Spinal cord (tissue), 10 donors: ENCODE measurements at places on chromosomes 2 and 18.

DNA sequence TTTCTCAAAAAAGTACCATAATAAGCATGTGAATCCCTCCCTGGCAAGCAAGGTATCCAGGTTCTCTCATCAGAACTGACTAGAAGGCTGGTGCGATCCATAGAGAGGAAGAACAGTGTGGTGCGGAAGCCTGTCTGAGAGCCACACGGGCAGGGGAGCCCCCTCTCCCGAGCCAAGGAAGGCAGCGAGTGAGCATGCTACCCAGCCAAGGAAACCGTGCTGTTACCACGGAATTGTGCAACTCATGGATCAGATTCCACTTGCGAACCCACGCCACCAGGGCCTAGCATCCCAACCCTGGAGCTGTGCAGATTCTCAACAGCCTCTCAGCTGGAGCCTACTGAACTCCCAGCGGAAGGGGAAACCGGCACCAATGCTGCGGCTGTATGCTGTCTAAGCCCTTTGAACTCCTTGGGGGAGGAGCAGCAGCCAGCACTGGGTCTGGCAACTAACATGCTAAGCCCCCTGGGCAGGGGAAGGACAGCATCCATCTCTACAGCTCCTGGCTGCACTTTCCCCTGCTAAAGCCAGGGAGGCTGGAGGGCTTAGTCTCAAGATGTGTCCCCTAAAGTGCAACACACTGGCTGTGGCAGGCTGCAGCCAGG lies 823.1 kb downstream of the EPHA4 start:
- DNase-seq, result no peak

DNA sequence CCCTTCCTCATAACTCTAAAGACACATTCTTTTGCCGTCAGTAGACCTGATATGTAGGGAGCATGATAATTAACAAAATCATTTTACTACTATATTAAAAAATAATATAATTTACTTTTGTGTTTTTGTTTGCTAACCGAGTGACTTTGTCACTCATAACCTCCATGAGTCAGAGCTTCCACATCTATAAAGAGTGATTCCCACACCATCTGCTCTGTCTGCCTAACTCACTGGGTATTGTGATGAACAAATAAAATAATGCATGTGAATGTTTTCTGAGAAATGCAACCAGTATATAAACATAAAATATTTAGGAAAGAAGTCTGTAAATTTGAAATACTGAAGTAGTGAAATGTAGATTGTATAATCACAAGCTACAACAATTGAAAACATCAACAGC lies 123.4 kb upstream of the DSEL start:
- no peak for DNase-seq

DNA sequence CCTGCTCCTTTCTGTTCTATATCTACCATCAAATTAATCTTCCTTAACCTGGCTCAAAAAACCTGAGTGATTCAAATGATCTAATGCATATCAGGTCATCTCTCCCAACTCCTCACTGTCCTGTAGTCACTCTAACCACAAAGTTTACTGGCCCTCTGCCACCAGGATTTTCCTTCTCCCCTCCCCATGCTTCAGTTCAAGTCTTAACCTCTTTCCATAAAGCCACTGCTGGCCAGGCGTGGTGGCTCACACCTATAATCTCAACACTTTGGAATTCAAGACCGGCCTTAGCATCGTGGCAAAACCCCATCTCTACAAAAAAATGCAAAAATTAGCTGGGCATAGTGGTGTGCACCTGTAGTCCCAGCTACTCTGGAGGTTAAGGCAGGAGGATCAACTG lies 7.5 kb upstream of the SP3 start:
- DNase-seq, result no peak

DNA sequence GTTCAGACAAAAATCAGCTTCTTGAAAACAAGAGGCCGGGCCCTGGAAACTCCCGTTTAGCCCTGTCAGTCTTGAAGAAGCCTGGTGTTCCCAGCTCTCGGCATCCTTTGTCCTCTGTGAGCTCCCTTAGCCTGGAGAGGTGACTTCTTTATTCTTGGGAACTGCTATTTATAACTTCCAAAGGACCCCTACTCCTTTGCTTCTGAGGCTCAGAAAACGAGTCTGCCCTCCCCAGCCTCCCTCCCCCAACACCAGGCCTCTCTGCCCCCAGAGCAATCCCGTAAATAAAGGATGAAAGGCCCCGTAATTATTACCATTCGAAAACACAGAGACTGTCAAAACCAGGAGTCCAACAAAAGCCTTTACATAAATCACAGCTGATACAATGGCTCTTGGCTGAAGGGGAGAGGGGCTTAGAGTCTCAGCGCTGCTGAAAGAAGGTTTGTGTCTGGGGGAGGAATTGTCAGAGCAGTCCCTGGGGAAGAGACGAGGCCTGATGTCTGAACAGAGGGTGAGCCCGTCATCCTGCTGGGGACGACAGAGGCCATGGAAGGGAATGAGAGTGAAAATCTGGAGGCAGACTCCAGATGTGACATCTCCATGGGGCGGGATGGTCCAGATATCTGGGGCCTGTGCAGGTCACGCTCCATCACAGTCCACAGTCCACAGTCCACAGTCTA lies 283.0 kb downstream of the MYCN start:
- no peak for DNase-seq

- DNase-seq, result no peak
These were observed 52.5 kb downstream of the USP40 start for GRCh38 chr2:233513953-233514655.

DNA sequence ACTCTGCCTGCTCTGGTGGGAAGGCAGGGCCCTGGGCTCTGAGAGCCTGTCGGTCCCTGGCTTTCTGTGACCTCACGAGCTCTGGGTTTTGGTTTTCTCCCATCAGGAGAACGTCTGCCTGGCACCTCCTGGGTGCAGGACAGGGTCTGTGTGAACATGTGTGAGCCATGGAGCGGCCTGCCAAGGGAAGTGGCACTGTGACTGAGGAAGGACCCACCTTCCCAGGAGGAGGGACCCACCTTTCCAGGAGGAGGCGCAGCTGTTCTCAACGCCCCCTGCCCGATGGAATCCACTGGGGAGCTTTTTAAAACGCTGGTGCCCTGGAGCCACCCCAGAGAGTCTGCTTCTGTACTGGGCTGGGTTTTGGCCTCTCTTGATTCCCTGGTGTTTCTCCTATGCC lies 168.7 kb downstream of the GLI2 start:
- DNase-seq, result no peak

DNA sequence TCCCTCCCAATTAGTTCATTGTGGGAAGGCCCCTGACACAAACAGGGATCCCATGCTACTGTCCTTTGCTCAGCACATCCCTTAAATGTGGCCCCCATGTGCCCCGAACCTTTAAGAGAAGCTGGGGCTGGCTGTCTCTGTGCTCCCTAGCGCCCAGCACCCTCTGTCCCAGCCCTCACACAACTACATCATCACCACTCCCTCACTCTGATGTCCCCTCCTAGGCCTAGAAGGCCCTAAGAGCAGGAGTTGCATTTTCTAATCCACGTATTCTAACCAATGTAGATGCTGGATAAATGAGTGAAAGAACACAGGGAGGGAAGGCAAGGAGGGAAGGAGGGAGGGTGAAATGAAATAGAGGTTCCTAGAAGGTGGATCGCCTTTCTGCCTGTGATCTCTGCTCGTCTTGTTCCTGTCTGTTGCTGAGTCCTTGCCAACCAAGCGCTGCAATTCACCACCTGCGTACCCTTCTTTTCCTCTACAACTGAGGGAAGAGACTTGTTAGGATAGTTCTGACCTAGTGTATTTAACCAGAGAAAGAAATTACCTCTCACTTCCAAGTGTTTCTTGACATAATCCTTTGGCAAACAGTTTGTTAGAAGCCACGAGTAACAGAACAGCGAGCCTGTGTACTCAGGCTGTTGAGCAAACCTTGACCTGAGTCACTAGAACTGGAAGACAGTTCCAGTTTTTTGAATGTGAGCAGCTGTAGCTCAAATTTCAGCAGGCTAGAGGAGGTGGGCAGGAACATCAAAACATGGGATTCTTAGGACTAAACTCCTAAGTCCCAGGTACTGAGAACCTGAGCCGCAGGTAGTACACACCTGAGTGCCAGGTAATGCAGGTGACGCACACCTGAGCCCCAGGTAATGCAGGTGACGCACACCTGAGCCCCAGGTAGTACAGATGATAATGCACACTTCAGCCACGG lies 181.5 kb upstream of the ID2 start:
- DNase-seq, result no peak

DNA sequence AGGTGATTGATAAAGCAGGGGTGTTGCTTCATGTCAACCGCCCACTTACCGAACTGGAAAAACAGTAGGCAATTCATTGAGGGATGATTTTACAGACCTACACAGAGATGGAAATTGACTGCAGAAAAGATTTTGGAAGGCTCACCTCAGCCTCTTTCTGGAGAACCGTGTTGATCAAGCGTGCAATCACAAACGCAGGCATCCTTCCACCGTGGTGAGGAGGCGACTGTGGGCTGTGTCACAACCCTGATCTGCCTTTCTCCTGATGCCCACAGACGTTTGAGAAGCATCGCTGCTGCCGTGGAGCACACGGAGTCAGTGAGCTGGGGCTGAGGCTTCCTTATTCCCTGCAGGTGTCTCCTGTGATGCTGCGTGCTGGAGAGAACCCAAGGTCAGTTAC lies 132.0 kb downstream of the TMEM18 start:
- DNase-seq, result no peak

GRCh38 chr2:164664070-164664469 lies 42.8 kb upstream of the GRB14 start:
- DNase-seq, result no peak

GRCh38 chr18:892316-892715 lies 12.4 kb upstream of the ADCYAP1 start:
- DNase-seq, result no peak

DNA sequence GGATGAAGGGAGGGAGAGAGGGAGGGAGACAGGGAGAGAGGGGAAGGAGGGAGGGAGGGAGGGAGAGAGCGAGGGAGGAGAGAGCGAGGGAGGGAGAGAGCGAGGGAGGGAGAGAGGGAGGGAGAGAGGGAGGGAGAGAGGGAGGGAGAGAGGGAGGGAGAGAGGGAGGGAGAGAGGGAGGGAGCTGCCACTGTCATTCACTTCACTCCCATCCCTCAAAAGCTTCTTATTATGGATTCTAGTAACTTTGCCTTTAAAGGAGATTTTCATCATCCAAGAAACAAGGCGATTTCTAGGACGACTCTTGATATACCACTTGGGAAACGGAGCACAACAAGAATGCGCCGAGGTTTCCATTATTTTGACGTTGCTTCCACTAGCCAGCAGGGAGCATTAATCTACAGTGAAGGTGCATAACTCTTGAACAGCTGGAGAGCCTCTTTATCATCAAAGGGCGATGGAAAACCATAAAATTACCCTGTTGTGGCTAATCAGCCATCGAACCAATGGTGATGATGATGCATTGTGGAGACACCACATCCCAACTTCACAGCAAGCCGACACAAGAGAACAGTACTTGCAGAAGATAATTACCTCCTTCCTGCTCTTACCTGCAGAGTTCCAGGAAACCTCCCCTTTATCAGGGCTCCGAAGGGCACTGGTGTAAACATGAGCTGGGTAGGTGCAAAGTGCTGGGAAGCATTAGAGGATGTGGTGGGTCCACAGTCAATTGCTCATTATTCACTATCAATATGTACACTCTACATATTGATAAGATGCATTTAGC lies 130.5 kb downstream of the EIPR1 start:
- DNase-seq, result no peak

DNA sequence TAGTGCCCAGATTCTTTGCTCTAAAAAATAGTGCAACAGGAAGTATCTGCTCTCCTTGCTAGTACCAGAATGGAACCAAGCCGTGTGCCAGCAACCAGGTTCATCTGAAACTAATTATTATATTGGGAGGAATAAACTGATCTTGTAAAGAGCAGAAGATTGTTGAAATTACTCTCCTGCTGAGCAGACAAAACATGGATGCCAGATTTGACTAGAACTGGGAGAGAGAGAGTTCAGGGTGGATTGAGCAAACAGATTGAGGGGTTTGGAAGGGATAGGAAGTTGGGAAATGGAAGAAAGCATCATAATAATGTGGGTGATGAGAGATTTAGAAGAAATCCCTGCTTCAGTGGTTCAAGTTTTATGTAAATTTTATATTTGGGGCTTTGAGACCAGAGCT lies 160.1 kb upstream of the RASGRP3 start:
- DNase-seq, result no peak

DNA sequence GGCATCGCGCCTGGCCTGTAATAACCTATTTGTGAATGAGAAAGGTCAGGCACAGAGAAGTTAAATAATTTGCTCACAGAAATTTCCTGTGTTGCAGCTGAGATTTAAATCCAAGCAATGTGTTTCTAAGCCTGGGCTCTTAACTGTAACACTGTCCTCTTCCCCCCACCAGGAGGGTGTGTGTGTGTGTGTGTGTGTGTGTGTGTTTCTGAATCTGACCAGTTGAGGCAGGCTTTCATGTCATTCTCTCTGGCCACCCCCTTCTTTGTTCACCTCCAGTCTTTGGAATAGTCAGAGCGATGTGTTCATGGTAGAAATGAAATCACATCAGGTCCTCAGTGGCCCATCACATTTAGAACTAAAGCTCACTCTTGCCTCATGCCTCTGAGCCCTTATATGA lies 81.2 kb downstream of the NEDD4L start:
- DNase-seq, result no peak
